ENCODE measurements at places on chromosomes 3 and 15. TPM values are rescaled to one million over a fixed set of nuclear protein-coding genes. Genes with fewer than 3 reads are reported as not detected.

GRK7 gene
- 0.15 TPM for total RNA-seq

ABCC5 gene
- 45.2 TPM for total RNA-seq

NPAP1 gene
- not detected for total RNA-seq

CPOX gene
- 24.2 TPM for total RNA-seq

ACTR8 gene
- 49.8 TPM for total RNA-seq

ZBTB47 gene
- total RNA-seq = 1.6 TPM

GRCh38 chr3:127728417-127729015 lies 55.8 kb downstream of the ABTB1 start:
- no peak overlapping the region for H3K4me3 ChIP-seq
- no peaks in the 10 kb centered on the region for H3K27me3 ChIP-seq
- no peak overlapping the region for H3K27ac ChIP-seq
- no peak for DNase-seq

GRCh38 chr3:46736006-46736872 lies 18.6 kb upstream of the PRSS50 start:
- H3K4me3 ChIP-seq = no peak overlapping the region
- H3K27ac ChIP-seq = no peak overlapping the region
- H3K27me3 ChIP-seq = no peaks in the 10 kb centered on the region
- DNase-seq = no peak
- H3K36me3 ChIP-seq = no peaks in the 10 kb centered on the region

GRCh38 chr3:59069838-59070237 lies 20.0 kb upstream of the CFAP20DC start:
- H3K4me1 ChIP-seq = no peaks in the 10 kb centered on the region
- no peaks in the 10 kb centered on the region for H3K36me3 ChIP-seq
- no peak overlapping the region for H3K4me3 ChIP-seq
- no peak overlapping the region for H3K27ac ChIP-seq

- H3K36me3 ChIP-seq = no peaks in the 10 kb centered on the region
- H3K4me1 ChIP-seq = no peaks in the 10 kb centered on the region
- no peak overlapping the region for H3K27ac ChIP-seq
- H3K4me3 ChIP-seq = no peak overlapping the region
Observed at GRCh38 chr3:43852066-43852465, 161.3 kb downstream of the ABHD5 start.

- DNase-seq = no peak
- peak overlapping the region; percentile 25 for H3K27ac ChIP-seq
- H3K36me3 ChIP-seq = no peaks in the 10 kb centered on the region
- no peaks in the 10 kb centered on the region for H3K27me3 ChIP-seq
- no peak overlapping the region for H3K4me3 ChIP-seq
Observed at GRCh38 chr3:9898467-9899241, 4.0 kb upstream of the IL17RE start.

DNA sequence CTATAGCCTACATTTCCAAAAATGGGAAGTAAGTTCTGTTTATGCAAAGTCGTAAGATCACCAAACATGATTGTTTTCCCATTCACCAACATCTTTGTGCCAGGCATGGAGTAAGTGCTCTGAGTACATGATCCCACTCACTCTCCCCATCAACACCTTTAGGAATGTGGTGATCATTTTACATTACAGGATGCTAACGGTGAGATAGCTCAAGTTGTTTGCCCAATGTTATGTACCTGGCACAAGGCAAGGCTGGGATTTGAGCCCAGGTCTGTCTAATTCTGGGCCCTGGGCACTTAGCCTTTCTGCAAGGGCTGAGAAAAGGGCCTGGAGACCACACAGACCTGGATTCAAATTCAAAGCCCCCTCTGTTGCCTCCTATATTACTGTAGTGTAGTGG lies 581.7 kb upstream of the CFAP20DC start:
- no peak overlapping the region for H3K4me3 ChIP-seq
- H3K4me1 ChIP-seq = no peaks in the 10 kb centered on the region
- no peak for DNase-seq
- no peaks in the 10 kb centered on the region for H3K36me3 ChIP-seq
- H3K27ac ChIP-seq = no peak overlapping the region

GRCh38 chr3:42081838-42082473 lies 9.2 kb upstream of the TRAK1 start:
- H3K27ac ChIP-seq = no peak overlapping the region
- DNase-seq = no peak
- no peak overlapping the region for H3K4me3 ChIP-seq

DNA sequence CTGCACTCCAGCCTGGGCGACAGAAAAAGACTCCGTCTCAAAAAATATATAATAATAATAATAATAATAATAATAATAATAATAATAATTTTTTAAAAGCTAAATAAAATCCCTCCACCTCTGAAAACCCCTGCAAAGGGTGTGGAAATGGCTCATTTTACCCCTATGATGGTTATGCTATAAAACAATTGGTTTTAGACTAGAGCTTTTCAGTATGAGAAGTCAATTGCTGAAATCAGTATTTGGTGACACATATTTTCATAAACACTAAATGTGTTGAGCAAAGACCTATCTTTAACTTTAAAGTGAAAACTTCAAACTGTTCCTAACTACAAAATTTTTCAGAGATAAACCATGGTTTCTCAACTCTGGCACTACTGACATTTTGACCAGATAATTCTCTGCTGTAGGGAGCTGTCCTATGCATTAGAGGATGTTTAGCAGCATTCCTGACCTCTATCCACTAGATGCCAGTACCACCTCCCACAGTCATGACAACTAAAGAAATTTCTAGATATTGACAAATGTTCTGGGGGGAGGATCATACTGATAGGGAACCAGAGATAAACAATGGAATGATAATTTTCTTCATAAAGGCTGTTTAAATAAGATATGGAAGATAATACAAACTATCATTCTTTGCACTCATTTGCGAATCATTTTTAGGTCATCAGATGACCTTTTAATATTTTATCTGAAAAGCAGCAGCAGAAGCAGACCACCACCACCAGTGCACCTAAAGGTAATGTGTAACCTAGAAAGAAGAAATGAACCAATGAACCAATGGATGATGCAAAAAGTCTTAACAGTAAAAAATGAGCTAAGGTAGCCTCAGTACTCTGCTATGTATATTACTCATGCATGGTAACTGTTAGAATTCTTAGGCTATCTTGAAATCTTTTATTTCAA lies 13.8 kb downstream of the PTPN9 start:
- H3K27ac ChIP-seq = no peak overlapping the region
- no peaks in the 10 kb centered on the region for H3K36me3 ChIP-seq
- H3K4me3 ChIP-seq = no peak overlapping the region
- no peaks in the 10 kb centered on the region for H3K27me3 ChIP-seq

GRCh38 chr15:20341901-20342600 lies 199.5 kb downstream of the GOLGA6L6 start:
- H3K36me3 ChIP-seq = no peaks in the 10 kb centered on the region
- H3K4me1 ChIP-seq = no peaks in the 10 kb centered on the region
- H3K27ac ChIP-seq = no peak overlapping the region
- no peaks in the 10 kb centered on the region for H3K27me3 ChIP-seq
- DNase-seq = peak; percentile 41

- no peaks in the 10 kb centered on the region for H3K27me3 ChIP-seq
- H3K4me1 ChIP-seq = no peaks in the 10 kb centered on the region
- DNase-seq = no peak
- H3K36me3 ChIP-seq = no peaks in the 10 kb centered on the region
- no peak overlapping the region for H3K4me3 ChIP-seq
Observed at GRCh38 chr3:187518616-187519015, 150.4 kb downstream of the RTP4 start.

DNA sequence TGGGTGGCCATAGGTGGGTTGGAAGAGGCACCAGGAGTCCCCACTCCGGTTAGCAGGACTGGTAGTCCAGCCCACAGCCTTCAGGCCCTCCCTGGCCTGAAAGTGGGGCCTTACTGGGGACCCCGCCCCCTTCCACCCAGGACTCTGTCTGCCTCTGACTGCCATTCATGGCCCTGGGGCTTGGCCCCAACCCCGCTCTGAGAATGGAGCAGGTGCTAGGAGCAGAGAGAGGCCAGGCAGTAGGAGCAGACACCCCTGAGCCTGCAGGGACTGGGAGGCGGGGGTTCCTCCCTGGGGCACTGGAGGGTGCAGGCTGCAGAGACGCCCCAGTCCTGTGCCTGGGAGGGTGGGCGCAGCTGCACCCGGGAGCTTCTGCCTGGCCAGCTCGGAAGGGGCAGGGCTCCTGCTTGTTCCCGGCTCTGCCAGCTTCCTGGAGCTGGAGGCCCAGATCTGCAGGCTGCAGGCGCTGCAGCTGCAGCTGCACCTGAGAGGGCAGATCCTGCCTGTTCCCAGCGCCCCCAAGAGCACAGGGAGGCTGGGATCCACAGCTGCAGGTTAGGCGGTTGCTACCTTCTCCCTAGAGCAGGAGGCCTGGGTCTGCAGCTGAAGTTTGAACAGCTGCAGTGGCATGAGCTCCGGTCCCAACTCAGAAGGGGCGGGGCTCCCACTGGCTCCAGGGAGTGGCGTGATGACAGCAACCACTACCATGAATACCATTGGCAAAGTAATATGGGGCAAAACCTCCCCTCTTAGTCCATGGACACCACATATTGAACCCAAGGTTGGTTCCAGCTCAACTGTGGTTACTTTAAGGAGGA lies 194.7 kb downstream of the SQOR start:
- H3K27me3 ChIP-seq = no peaks in the 10 kb centered on the region
- H3K4me1 ChIP-seq = no peaks in the 10 kb centered on the region
- H3K4me3 ChIP-seq = no peak overlapping the region

DNA sequence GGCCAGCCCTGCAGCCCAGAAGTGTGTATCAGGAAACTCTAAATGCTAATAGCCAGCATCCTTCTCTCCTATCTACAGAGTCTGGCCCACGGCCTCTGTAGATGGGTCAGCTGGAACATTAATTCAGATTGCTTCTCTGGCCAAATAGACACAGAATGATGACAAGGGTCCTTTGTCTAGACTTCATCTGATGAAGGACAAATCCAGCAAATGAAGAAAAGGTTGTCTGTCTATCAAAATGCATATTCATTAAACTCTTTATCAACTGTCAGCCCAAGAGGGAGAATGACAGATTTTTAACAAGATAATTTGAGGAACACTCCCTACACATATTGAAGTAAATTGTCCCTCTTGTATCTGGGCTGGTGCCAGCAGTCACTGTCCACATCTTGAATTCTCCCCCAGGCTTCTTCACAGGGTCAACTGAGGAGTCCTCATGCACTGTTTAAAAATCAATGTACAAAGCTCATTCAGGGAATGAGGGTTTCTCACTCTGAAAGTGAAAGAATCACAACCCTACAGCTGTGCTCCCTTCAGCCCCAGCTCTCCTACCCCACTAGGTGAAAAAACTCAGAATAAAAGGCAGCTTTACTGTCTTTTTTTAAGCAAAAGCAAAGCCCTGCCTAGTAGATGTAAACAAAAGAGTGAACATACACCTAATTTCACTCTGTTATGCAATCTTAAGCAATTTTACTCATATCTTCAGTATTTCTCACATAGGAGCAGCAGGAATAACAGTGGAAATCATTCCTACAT lies 507.7 kb downstream of the IGSF11 start:
- H3K4me1 ChIP-seq = no peaks in the 10 kb centered on the region
- no peaks in the 10 kb centered on the region for H3K36me3 ChIP-seq
- no peak overlapping the region for H3K4me3 ChIP-seq

DNA sequence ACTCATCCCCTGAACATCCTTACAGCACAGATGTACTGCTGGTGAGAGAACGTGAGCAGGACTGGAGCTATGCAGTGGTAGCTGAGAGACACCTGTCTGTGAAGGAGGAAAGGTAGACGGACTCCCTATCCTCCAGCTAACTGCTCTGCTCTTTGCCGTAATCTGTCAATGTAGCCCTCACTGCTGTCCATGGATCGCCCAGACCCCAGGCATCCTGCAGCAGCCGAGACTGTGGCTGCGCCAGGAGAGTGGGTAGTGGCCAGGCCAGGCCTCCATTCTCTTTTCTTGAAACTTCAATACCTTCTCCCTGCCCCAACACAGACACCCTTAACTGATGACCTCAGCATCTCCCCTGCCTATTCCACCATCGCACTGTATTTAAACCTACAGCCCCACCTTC lies 44.5 kb downstream of the CRABP1 start:
- no peaks in the 10 kb centered on the region for H3K4me1 ChIP-seq
- H3K36me3 ChIP-seq = no peaks in the 10 kb centered on the region
- H3K4me3 ChIP-seq = no peak overlapping the region

- H3K36me3 ChIP-seq = no peaks in the 10 kb centered on the region
- H3K27me3 ChIP-seq = no peaks in the 10 kb centered on the region
Observed at GRCh38 chr3:151816091-151816604, 2.2 kb downstream of the AADAC start.

GRCh38 chr3:81279481-81280379 lies 481.7 kb downstream of the GBE1 start:
- no peaks in the 10 kb centered on the region for H3K4me1 ChIP-seq
- no peaks in the 10 kb centered on the region for H3K36me3 ChIP-seq
- no peaks in the 10 kb centered on the region for H3K27me3 ChIP-seq
- DNase-seq = no peak
- H3K27ac ChIP-seq = no peak overlapping the region
- H3K4me3 ChIP-seq = no peak overlapping the region

DNA sequence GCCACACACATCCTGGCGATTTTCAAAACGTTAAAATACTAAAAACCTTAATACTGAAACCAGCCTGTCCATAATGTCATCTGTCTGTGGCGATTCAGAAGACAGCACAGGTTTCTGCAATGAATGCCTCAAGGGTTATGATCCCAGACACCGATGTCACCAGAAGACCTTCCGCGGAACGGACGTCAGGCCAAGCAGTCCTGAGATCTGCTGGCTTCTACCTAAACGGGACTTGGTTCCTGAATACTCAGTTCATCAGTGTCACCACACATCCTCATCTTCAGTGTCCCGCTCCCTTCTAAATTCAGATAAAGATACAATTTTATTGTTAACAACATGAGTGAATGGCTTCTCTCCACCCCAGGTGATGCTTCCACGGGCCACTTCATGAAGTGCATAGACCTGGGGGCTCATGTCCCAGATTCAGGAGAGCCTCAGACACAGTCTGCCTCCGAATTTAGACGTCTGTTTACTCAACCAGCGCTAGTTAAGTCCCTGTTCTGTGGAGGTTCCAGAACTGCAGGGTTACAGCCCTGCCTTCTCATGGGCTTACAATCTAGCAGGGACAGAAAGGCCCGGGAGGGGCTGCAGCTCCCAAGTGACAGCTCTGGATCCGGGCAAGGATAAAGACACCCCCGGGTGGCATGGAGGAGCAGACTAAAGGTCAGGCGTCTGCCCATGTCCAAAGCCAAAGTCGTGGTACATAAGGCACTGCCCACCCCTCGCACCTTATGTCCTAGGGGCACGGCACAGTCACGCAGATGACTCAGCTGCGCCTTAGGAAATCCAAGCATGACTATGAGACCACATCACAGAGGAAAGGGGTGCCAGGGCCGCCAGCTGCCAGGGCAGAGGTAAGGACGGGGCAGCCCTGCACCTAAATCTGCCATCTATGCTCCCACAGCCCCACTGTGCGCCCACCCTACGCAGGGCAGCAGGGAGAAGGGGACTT lies 75.9 kb downstream of the VGLL4 start:
- H3K4me1 ChIP-seq = no peaks in the 10 kb centered on the region
- H3K4me3 ChIP-seq = no peak overlapping the region

GRCh38 chr15:42490291-42490670 lies 660 bp downstream of the ZNF106 start:
- H3K27ac ChIP-seq = peak overlapping the region; percentile 94
- DNase-seq = no peak
- H3K4me3 ChIP-seq = peak overlapping the region; percentile 88
- H3K4me1 ChIP-seq = peaks cover 13% of the 10 kb centered on the region

DNA sequence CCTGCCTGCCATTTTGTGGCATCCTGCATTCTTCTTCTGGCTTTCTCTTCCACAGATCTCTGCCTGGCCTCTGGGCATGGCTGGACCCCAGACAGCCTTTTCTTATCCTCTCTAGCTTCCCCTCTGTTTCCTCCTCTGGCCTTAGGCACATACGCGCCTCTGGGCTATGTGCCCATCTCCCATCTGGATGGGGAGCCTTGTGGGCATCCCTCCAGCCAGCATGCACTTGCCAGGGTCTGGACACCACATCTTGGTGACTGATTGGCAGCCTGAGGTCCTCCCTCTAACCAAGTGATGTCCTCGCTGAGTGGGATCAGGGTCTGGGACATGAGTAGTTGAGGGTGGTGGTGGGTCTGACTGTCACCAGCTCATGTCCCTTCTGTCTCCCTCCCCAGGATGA lies 12.8 kb downstream of the PLEKHO2 start:
- no peak overlapping the region for H3K4me3 ChIP-seq
- H3K27ac ChIP-seq = no peak overlapping the region
- peaks cover 23% of the 10 kb centered on the region for H3K36me3 ChIP-seq

All from naive thymus-derived CD4-positive, alpha-beta T cell (primary cell).